ENCODE measurements at places on chromosomes 16 and 17. TPM values are rescaled to one million over a fixed set of nuclear protein-coding genes. Genes with fewer than 3 reads are reported as not detected.

DNA sequence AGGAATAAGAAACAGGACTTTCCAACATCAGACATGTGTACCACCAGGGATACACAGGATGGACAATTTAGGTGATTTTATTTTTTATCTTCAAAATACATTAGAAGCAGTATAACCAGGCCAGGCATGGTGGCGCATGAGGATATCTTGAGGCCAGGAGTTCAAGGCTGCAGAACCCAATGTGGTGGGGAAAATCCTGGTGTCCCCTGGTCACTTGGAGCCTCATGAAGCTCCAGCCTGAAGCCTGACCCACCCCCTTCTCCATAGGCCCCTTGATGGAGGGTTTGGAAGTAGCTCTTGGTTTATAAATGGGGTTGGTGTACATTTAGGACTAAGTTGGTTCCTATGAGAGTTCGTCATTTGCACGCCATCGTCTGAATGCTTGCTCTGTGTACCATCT is 88.6 kb downstream of the MYH11 start:
- no peak for DNase-seq

- DNase-seq, result no peak
Measured at GRCh38 chr16:760545-761343, at the start of gene MSLN. TSS of gene MSLN (plus strand) at chr16:760734. CDS start at chr16:762681, 1,947 bp downstream.

- DNase-seq, result no peak
Measured at GRCh38 chr16:55045756-55046460, 115.2 kb downstream of the IRX5 start.

- DNase-seq, result no peak
Measured at GRCh38 chr17:80781807-80782277, 209.8 kb upstream of the CHMP6 start.

GRCh38 chr17:9509236-9509816 is 66.3 kb downstream of the STX8 start:
- DNase-seq, result no peak

- no peak for DNase-seq
Measured at GRCh38 chr16:85018529-85019236, 7.3 kb upstream of the ZDHHC7 start.

- DNase-seq, result no peak
Measured at GRCh38 chr16:48106446-48106845, 49.3 kb downstream of the ABCC12 start.

DNA sequence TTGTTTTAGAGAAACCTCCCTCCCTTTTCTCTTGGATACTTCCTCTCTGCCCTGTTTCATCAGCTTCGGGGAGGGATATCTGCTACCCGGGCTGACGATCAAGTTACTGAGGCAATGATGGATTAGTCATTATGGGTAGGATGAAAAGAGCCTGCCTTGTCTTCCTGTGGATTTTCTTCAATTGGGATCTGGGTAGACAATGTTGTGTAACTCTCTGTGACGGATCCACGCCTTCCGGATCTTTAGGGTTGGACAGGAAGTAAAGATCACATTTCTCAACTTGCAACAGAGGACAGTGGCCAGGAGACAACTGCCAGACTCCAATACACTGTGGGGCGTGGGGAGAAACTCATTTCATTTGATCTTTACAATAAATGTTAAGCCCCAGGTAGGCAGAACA is 11.3 kb upstream of the CHST6 start:
- DNase-seq, result peak; percentile 91

DNA sequence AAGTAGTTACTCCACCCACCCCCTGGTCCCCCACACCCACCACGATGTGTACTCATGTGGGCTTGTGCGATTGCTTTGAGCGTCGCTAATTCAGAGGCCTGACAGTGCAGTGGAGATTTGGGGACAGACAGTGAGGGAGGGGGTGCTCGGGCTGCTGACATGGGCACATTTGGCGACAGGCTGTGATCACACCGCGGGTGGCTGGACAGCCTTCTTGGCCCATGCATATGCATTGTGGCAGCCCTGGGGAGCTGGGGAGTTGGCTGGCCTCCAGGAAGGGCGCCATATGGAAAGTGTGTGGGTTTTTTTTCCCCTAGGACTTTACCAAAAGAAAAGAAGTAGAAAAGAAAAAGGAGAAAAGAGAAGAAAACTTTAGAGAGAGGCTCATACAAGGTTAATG is 275.5 kb upstream of the N4BP1 start:
- no peak for DNase-seq

DNA sequence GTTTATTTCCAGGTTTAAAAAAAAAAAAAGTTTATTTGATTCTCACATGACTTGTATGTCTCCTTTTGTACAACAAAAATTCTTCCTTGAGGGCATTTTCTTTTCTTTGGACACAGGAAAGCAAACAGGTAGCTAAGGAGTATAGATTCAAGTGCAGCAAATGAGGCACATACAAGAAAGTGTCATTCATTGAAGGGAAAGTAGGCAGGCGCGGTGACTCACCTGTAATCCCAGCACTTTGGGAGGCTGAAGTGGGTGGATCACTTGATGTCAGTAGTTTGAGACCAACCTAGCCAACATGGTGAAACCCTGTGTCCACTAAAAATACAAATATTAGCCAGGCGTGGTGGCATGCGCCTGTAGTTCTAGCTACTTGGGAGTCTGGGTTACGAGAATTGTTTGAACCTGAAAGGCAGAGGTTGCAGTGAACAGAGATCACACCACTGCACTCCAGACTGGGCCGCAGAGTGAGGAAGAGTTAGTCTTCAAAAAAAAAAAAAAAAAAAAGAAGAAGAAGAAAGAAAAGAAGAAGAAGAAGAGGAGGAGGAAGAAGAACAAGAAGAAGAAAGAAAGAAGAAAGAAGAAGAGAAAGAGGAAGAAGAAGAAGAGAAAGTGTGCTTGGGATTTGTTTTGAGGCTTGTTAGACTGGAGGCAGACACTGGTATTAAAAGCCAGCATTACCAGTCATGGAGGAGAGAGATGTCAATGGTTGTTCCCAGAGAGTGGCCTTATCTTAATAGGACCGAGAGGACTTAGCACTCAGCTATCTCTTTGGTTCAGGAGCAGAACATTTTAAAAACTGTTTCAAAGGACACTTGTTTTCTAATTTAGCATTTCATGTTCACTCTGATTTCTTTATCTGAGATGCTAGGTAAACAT is 19.7 kb downstream of the GINS3 start:
- DNase-seq, result no peak

DNA sequence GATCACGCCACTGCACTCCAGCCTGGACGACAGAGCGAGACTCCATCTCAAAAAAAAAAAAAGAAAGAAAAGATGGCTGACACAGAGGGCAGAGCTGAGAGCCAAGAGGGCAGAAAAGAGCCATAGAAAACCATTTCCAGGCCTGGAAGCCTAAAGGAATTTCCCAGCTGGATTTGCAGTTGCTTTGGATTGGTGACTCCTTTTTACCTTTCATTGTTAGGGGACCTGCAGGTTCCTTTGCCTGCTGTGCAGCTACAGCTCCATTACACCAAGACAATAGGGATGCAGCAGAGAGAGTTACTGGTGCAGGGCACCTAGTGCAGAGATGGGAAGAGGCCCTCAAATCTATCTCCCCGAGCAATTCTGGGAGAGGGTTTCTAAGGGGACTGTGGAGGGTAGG is 18.4 kb downstream of the ZNF668 start:
- no peak for DNase-seq

DNA sequence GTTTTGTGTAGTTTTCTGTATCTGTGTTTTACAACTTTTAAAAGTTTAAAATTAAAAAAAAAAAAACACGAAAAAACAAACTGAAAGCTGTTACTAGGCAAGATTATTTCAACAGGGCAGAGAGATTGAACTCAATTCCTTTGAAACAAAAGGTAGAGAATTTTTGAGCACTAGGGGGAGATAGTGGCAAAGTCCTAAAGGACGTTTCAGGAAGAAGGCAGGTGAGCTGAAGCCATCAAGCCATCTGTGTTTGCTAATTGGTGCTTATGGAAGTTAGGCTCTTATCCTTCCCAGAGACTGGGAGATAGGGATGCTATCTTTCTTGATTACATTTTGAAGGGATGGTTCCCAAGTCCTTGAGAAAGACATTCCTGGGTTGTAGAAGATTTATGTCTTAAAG is 70.6 kb upstream of the CLEC3A start:
- no peak for DNase-seq

DNA sequence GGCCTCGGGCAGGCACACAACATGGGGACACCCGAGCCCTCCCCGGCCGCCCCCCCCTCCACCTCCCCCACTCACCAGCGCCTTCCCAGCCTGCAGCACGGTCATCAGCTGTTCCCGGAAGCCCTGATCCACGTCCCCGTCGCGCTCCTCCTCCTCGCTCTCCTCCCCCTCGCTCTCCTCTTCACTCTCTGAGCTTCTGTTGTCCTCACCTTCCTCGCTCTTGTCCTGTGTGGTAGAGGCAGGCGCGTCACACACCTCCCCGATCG is 10.3 kb downstream of the MYBBP1A start:
- no peak for DNase-seq

GRCh38 chr17:81460856-81461460 is 51.6 kb downstream of the ACTG1 start:
- no peak for DNase-seq

- DNase-seq, result no peak
Measured at GRCh38 chr17:263773-264172, 82.3 kb upstream of the DOC2B start.

- DNase-seq, result no peak
Measured at GRCh38 chr17:64015447-64015846, 5.0 kb downstream of the ICAM2 start.

- DNase-seq, result peak; percentile 39
Measured at GRCh38 chr17:31525801-31526549, 134.5 kb downstream of the RAB11FIP4 start.

- DNase-seq, result peak; percentile 97
Measured at GRCh38 chr17:65514541-65514940, 46.9 kb downstream of the AXIN2 start.

Gene KRT15
- 0.65 TPM for total RNA-seq

Gene MYH11
- total RNA-seq, result not detected

Gene ZPBP2
- total RNA-seq, result not detected

Gene SULT1A2
- total RNA-seq, result not detected

Gene MYH3
- total RNA-seq, result 1.1 TPM

Gene FOXL1
- 13.0 TPM for total RNA-seq

Gene LDHD
- 0.38 TPM for total RNA-seq
